CD4-positive, alpha-beta T cell treated with Interleukin-6 at 100 ng/mL for 8 hours (primary cell): ENCODE measurements at places on chromosomes 1 and 21.

DNA sequence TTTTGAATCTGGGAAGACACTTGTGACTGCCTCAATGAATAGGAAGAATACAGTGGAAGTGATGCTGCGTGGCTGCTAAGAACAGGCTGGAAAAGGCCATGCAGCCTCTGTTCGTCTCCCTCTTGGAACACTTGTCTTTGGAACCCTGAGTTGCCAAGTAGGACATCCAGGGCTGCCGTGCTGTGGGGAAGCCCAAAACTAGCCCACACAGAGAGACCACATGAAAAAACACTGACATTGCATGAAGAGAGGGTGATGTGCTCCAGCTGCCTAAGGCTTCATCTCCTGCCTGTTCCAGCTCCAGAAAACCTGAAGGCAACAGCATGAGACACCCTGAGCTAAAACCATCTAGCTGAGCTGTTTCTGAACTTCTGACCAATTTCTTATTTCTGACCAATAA, 61.1 kb upstream of the GNG4 start:
- DNase-seq = no peak

DNA sequence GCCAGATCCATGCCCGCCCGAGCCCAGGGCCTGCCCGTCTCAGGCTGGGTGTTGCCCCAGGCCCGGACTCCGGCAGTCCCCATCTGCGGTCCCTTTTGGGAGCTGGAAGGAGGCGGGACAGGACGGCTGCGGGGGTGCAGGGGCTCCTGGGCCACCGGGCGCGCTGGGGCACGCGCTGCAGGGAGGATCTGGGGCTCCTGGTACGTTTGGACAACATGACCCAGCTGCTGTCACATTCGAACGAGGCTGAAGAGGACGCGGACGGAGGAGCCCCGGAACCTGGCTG, 6.6 kb upstream of the CALML6 start:
- no peak for DNase-seq

GRCh38 chr21:45127937-45128336, 53.6 kb downstream of the ADARB1 start:
- no peak for DNase-seq

DNA sequence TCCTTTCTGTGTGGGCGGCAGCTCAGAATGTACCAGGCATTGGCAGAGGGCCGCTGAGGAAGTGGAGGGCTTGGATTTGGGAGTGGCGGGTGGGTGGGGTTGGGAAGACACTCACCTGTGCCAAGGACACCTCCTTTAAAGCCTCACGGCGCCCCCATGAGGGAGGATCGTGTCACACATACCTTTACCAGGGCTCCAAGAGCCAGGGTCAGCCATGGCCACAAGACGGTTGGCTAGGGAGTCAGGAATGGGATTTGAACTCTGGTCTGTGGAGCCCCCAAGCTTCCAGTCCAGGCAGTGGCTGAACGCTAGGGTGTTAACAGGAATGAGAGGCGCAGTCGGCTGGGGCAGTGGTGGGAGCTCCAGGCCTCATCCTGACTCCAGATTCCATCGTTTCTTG, 4.6 kb downstream of the NBL1 start:
- DNase-seq = no peak

GRCh38 chr1:245118806-245119205, 36.0 kb upstream of the KIF26B start:
- DNase-seq = no peak

DNA sequence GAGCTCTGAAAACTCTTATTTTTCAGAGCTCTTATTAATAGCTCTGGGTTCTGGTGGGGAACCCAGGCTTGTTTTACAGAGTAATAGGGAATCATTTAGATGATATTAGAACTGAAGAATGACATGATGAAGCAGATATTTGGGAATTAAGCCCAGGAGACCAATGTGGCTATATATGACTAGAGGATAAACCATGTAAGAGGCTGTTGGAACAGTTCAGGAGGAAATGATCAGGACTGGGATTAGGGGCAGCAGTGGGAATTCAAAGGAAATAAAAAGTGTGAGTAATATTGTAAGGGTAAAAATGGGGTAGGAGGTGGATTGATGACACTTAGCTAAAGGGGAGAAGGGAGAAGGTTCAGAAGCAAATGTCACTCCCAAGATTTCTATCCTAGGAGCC, 58.6 kb downstream of the GIPC2 start:
- no peak for DNase-seq

GRCh38 chr21:17550671-17551308, 37.9 kb downstream of the CXADR start:
- DNase-seq = no peak

DNA sequence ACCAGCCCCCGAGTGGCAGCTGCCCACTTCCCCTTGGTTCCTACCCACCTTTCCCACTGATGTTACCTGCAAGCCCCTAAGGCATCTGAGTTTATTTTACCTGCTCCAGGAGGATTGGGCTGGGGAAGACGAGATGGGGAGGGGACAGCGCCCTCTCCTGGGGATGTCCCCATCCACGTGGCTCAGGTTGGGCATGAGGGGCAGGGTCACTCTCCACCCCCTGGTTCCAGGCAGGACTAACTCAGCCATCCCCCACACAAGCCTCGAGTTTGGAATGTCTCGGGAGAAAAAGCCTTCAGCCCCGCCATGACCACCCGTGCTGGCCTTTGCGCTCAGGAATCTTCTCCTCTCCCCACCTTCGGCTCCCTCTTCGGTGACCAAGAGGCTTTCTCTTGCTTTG, 90.0 kb downstream of the ARHGEF10L start:
- no peak for DNase-seq

DNA sequence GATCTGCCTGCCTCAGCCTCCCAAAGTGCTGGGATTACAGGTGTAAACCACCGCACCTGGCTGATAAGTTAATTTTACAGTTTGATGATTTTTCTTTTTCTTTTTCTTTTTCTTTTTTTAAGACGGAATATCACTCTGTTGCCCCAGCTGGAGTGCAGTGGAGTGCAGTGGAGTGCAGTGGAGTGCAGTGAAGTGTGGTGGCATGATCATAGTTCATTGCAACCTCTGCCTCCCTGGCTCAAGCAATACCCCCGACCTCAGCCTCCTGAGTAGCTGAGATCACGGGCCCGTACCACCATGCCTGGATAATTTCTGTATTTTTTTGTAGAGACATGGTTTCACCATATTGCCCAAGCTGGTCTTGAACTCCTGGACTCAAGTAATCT, 84.4 kb upstream of the CXADR start:
- DNase-seq = no peak

GRCh38 chr1:998745-998994, 1.2 kb downstream of the HES4 start:
- DNase-seq = no peak

DNA sequence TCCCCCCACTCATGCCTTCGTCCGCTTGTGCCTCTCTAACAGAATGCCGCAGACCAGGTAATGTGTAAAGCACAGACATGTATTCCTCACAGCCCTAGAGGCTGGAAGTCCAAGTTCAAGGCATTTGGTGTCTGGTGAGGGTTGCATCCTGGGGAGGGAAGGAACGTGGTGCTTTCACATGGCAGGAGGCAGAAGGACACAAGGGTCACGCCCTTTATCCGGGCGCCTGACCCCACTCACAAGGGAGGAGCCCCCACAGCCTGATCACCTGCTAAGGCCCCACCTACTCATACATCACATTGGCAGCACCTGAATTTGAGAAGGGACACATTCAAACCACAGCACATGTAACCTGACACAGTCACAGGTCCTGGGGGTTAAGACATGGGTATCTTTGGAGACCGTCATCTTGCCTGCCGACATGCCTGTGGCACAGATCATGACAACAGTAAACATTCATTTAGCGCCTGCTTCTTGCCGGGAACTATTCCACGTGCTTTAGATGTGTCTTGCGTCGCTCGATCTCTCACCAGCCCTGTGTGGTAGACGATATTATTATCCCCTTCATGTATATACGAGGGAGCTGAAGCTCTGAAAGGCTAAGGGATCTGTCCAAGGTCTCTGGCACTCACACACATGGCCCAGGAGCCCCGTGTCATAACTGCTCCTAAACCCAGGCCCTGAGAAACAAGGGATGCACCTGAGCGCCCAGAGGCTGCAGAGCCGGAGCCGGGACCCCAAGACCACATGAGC, 235.6 kb downstream of the NPHP4 start:
- DNase-seq = no peak

GRCh38 chr1:222904451-222904850, 89.6 kb downstream of the DISP1 start:
- no peak for DNase-seq

DNA sequence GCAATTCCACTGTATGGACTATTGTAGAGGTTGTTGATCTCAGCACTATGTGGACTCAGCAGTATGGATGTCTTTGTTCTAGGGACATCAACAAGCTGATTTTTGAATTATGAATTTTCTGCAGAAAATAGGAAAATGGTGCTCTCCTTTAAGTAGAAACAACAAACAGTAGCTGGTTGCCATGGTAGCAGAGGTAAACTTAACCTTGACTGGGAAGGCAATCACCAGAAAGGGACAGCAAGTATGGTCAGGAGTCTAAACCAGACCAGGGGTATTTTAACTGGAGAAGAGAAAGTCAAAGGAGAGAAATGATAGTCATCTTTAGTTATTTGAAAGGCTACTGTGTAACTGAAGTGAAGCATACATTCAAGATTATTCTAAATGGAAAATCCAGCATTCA, 22.3 kb downstream of the WLS start:
- no peak for DNase-seq

DNA sequence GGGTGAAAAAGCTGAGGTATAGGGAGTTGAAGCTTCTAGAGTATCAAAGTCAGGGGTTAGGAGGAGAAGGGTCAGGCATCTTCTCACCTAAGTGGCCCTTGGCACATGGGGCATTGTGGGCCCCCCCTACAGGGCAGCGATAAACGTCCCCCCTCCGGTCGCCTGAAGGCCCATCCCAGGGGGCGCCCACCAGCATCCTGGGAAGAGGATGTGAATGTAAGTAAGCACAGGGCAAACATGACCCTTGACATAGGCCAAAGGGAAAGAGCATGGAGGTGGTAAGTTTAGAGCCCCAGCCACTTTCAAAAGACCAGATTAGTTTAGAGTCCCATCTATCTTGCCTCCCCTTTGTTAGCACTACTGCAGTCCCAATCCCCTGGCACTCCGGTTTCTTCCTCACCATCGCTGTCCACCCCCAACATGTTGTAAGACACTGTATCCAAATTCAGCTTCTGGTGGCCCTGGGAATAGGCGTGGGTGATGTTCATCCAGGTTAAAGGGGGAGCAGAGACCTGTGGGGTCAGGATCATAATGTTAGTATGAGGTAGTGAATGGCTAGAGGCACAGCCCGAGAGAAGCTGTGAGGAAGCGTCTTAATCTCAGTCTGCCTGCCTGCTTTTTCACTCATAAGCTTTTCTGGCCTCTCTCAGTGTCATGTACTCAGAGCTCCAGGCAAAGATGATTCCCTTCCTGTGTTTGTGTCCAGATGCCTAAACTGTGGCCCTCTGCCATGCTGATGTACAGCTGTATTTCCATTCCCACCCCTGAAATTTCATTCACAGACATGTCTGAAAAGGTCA, 2.7 kb downstream of the ITGA10 start:
- no peak for DNase-seq

DNA sequence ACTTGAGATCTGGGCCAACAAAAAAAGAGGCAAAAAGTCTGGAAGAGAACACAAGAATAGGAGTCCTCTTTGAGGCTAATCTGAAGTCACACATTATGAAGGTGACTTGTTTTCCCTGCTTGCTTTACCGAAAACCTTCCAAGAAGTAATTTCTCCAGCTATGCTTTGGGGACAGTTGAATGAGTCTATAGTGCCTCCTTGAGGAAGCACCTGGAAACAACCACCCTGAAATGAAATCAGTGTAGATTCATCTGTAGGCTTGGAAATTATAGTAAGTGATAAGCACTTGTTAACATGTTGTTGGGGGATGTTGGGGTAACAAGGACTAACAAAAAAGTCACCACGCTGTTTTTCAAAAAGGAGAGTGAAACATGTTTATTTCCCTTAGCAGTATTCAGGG, 23.4 kb upstream of the RPTN start:
- DNase-seq = no peak

DNA sequence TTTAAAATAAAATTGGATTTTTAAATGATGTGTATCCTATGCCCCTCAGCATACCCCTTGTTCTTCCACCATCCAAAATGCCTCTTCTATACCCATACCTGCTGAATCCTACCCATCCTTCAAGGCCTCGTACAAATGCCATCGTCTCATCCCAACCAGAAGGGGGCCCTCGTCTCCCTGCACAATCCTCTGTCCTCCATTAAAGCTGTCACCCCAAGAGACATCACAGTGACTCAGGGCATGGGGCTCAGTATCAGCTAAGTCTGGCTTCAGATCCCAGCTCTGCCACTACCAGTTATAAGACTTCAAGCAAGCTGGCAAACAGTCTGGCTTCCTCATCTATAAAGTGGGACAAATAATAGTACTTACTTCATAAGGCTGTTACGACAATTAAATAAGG, 23.8 kb downstream of the IGFN1 start:
- no peak for DNase-seq

GRCh38 chr1:162294015-162294414, 82.6 kb downstream of the SPATA46 start:
- no peak for DNase-seq

DNA sequence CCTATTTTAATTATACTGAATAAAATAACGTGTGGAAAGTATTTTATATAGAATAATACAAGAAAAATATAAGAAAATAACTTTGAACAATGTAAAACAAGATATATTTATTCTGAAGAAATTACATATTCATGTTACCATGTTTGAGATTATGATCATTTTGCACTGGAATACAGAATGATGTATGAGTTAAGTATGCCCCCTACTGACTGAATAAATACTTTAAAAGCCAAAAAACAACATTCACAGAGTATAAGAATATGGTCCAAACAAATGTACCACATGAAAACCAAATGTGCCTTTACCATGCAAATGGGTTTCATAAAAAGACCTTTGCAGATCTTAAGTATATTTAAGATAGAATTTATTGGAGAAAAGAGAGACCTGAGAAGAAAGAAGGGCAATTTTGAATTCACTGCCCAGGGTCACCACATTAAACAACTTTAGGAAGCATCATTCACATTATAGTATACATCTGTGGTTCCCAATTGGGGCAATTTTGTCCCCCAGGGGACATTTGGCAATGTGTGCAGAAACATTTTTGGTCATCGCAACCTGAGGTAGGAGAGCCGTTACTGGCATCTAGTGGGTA, 136.6 kb upstream of the GFI1 start:
- peak; percentile 7 for DNase-seq

GRCh38 chr1:68490046-68490651, 6.7 kb downstream of the DEPDC1 start:
- DNase-seq = no peak

DNA sequence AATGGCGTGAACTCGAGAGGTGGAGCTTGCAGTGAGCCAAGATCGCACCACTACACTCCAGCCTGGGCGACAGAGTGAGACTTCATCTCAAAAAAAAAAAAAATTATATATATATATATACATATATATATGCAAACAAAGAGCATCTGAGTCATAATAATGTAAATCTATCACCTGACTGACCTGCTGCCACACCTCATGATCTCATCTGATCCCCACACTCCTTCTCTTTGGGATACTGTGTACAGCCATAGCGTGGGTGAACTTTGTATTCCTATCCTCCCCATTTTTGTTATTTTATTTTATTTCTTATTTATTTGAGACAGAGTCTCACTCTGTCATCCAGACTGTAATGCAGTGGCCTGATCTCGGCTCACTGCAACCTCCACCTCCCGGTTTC, 2.6 kb upstream of the HDAC1 start:
- DNase-seq = no peak
